BJ (cell line): ENCODE measurements at places on chromosomes 4 and X.

DNA sequence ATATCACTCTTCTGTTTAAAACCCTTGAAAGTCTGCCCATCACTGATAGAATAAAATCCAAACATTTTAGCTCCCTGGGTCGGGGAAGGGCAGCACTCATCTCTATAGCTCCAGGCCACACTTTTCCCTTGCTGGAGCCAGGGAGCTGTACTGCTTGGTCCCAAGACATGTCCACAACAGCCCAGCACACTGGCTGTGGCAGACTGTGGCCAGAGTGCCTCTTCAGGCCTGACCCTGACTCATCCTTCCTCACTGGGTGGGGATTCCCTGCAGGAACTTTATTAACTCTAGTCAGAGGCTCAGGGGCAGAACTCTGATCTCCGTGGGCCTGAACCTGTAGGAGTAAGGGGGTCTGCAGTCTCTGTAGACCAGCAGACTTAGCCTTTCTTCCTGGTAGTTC, 69.8 kb upstream of the CAPN6 start:
- DNase-seq = no peak

- DNase-seq = peak; percentile 11
Observed at GRCh38 chrX:49166914-49167739, 4.6 kb downstream of the MAGIX start.

GRCh38 chr4:72666910-72667309, 97.9 kb upstream of the ADAMTS3 start:
- no peak for DNase-seq

DNA sequence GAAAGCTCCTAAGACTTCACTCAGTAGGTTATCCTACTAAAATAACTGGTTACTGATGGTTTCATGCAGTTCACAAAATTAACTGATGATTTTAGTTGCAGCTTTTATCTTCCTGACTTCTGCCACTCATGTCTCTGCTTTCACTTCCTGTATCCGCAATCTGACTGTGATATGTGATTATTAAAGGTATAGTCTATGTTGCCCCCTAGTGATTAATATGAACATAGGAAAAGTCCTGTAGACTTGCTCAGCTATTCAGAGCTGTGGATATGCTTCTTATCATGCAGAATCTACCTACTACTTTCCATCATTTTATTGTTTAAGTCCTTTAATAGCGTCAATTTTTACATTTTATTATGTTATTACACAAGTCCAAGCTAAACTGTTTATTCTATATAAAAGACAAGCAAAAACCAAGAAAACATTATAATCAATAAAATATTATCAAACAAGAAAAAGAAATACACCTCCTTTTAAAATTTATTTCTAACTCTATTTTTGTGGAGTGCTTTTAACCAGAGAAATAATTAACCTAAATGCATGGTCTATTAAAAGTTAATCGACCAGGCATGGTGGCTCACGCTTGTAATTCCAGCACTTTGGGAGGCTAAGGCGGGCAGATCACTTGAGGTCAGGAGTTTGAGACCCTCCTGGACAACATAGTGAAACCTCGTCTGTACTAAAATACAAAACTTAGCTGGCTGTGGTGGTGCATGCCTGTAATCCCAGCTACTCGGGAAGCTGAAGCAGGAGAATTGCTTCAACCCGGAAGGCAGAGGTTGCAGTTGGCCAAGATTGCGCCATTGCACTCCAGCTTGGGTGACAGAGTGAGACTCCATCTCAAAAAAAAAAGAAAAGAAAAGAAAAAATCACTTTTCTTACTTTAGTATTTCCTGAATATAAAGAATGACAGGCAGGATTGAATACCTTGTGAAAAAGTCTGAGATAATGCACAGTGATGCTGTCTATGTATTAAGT, 40.4 kb upstream of the TLR2 start:
- peak; percentile 9 for DNase-seq

- DNase-seq = no peak
Observed at GRCh38 chr4:83772685-83773084, 236.8 kb downstream of the GPAT3 start.

DNA sequence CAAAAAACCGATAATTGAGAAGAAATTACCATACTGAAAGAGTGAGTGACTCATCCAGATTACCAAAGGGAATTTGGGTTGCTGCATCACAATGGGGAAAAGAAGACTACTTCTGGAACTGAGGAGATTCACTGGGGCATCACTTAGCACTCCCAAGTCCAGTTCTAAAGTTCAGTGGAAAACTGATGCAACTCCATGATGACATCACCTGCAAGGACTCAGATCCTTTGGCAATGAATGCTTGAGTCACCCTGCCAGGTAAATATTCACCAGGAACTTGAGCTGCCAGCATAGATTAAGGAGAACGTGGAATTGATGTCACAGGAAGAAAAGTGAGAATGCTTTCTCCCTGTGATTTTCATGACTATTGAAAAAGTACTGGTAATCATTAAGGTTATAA, 32.0 kb upstream of the SMIM10L2A start:
- DNase-seq = no peak

- no peak for DNase-seq
Observed at GRCh38 chr4:25320336-25320735, 7.8 kb downstream of the ZCCHC4 start.

DNA sequence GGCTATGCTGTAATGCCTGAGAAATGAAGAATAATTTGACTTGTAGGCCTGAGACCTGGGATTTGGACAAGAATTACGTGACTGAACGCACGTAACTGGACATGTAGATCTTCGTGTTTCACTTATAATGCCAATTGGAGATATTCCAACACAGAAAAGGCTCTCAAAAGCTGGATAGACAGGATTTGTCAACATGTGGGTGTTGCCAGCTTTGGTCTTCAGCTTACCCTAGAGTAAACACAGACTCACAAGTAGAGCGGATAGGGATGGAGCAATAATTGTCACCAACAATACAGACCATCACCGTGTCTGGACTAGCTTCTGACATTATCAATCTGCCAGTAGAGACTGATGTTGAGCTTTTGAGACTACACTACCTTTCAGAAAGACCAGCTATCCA, 1511.0 kb upstream of the ADGRL3 start:
- DNase-seq = no peak

- DNase-seq = peak; percentile 94
Observed at GRCh38 chr4:41339812-41340809, 83.4 kb downstream of the UCHL1 start.
